NCI-H2227 treated with DMSO at 0.1 percent for 48 hours (cell line): ENCODE measurements at places on chromosomes 6 and 20.

GRCh38 chr20:10434467-10434831 is 427 bp upstream of the MKKS start:
- peak; percentile 98 for DNase-seq

- DNase-seq, result no peak
Observed at GRCh38 chr6:167494698-167495435, 170.0 kb downstream of the TTLL2 start.

DNA sequence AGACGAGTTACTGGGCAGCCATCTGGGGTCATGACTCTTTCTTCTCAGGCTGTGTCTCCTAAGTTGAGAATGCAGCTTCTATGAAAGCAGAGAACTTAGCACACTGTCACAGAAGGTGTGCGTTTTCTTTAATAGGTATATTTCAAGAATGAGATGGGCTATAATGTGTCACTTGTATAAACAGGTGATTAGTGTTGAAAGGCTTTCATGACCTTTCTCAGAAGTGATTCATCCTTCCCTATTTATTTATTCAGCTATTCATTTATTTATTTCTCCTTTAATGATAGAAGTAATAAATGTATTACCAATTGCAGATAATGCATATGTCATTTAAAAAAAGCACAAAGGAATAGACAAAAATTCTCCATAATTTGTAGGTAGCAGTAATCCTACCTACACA is 157.2 kb upstream of the COL21A1 start:
- DNase-seq, result no peak

DNA sequence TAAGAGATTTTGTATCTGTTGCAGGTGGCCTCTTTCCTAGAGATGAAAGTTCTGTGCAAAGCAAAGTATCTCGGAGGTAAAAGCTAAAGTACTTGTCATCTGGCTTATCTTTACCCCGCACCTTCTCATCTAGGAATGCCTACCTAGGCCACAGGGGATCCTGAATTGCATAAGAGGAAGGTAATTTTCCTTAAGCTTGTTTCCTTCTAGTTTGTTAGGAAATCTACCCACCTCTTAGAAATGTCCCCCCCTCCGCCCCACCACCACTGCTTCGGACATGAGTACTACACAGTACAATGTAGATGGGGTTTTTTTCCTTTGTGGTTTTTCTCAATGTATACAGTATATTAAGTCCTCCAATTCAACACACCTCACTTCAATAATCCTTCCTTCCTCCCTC is 21.5 kb downstream of the FOXC1 start:
- no peak for DNase-seq

DNA sequence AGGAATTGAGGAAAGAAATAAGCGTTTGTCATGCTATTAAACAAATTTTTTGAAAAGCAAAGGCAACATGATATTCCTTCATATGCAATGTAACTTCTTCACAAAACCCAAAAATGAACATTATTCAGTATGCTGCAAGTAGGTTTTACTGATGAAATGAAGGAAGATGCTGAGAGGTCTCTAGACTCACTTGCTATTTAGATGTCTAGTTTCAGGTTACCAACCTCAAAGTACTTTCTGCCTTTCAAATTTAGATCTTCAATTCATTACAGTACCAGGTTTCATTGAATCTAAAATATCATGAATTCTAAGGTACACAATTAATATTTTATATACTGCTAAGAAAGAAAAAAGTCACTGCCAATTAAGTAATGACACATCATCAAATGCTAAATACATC is 39.9 kb downstream of the MYO6 start:
- no peak for DNase-seq

GRCh38 chr20:39268491-39268951 is 306.4 kb downstream of the DHX35 start:
- no peak for DNase-seq

- no peak for DNase-seq
Observed at GRCh38 chr20:11852811-11853210, 64.9 kb upstream of the BTBD3 start.

DNA sequence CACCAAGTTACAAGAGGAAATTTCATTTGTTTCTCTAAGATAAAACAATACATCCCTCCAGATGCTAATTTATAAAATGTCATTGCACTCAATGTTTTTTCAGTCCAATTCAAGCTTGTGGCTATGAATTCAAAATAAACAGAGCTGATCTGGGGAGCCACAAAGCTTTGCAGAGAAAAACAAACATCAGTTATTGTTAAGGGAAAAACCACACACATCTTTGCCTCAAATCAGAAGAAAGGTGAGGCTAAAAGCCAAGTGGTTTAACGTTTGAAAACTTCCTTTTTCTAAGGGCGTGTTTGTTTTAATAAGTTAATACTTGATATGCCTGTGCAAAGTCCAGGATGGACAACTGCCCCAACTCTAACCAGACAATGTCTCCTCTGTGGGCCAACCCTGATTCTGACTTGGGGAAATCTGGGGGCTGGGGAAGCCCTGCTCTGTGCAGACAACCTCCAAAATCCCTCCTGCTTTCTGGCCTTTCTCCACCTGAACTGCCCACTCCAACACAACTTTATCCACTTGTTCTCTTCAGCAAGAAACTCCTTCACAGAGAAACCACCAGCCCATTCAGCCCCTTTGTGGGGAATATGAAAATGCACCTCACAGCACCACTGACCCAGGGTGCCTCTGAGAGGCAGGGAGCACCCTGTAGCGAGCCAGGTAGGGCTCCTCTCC is 44.6 kb upstream of the NT5E start:
- DNase-seq, result no peak

GRCh38 chr6:130547723-130548122 is 181.9 kb downstream of the TMEM200A start:
- no peak for DNase-seq

DNA sequence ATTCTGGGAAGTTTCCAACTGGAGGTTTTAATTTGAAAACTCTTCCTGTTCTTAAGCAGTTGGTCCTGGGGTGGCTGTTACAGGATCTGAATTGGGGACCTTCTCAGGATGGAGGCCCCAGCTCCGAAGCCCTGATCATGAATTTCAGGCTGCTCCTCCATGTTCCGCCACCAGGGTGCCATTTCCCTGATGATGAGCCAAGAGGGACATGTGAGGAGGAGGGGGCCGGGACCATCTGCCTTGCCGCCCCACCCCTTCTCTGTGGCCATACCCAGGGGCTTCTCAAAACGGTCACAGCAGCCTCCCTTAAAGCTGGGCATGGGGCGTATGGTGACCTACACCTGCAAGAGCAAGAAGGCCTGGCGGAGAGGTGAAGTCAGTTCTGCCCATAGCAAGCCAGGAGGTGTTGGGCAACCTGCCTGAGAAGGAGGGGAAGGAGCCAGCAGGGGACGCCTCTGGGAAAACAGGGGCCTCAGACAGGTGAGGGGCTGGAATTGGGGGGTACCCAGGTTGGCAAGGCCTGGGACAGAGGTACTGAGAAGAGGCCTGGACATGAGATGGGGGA is 3.6 kb upstream of the BAK1 start:
- no peak for DNase-seq

DNA sequence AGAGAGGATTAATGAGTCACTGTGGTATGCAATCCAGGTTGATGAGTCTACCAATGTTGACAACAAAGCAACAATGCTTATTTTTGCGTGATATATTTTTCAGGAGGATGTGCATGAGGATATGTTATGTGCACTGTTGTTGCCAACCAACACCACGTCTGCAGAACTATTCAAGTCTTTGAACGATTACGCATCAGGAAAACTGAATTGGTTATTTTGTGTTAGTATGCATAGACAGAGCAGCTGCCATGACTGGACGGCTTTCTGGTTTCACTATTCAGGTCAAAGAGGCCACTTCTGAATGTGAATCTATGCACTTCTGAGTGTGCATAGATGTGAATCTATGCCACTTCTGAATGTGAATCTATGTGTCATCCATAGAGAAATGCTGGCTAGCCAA is 134.0 kb upstream of the GRIK2 start:
- DNase-seq, result no peak

DNA sequence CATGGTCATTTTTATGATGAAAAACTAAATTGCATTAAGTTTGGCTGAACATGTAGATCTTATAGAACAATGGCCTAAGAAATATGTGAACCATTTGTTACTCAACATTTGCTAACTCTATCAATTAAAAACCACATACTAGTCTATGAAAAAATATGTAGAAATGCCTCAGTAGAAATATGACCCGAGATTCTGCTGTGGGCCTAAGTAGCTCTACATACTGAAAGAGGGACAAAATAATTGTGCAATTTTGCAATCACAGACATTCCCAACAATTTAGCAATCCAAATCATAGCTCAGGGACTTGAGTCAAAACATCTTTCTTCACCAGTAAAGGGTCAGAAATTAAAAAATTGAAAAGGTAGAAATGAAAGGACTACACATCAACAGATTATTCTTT is 619.0 kb downstream of the FRK start:
- DNase-seq, result no peak
